ENCODE measurements at places on chromosomes 3 and 15.
A peak's percentile ranks its signal among the peaks of the same experiment; 100 is the strongest.

DNA sequence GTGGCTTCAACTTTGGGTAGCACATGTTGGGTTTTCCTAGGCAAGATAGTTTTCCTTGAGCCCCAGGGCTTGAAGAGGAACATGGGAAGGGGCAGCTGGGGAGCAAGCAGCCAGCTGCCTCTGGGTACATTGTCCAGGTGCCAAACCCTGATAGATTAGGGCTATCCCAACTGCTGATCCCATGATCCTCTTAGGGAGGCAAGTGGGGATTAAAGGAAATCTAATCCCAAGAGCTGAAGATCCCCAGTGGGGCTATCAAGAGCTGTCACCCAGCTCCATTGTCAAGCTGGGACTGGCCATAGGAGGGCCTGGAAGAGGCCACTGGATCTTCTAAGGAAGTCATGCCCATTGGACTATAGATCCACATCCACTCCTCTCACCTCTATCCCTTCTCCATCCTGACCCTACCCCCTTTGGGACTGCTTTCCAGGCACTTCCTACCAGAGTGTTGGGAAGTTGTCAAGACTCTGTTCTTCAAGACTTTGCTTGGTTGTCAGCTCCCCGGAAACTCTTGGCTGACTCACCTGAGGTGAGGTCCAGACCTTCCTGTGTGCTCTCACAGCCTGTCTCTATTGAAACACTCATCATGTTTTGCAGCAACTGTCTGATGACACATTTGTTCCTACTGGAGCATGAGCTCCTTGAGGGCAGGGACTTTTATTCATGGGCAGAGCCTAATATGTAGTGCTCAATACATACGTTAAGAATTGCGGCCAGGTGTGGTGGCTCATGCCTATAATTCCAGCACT lies 5.9 kb downstream of the CAMK2N2 start:
- no peak for DNase-seq

GRCh38 chr15:55685286-55685685 lies 57.7 kb downstream of the PRTG start:
- DNase-seq: no peak

DNA sequence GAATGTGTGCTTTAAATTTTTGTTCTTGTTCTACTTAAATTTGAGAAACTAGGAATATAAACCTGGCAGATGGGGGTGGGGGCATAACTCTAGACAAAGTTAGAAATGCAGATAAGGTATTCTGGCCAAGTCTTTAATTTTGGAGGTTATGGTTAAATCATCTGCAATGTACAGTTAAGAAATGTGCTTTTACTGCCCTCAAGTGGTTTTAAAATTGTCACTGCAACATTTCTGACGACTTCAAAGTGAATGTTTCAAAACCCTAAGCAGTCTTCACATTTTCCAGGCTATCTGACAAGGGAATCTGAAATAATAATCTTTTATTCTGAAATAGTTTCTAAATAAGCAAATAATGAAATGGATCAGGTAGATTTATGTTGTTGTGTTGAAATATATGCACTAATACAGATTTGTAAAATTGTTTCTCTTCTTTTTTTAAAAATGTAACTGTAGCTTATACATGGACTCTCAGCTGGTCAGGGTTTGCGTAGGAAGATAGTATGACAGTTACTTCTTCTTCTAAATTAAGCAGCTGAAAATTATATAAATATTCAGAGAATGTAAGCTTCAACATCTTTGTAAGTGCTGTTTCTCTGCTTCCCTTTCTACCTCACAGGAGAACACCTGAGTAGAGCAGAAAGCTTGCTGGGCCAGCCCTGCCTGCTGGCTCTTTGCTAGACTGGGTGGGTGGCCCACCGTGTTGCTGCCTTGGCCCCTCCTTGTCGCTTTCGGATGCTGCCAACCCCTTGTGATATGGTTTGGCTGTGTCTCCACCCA lies 45.0 kb downstream of the SUCNR1 start:
- DNase-seq: peak; percentile 34

- no peak for DNase-seq
Observed at GRCh38 chr3:146313746-146314111, 62.8 kb upstream of the PLSCR4 start.

DNA sequence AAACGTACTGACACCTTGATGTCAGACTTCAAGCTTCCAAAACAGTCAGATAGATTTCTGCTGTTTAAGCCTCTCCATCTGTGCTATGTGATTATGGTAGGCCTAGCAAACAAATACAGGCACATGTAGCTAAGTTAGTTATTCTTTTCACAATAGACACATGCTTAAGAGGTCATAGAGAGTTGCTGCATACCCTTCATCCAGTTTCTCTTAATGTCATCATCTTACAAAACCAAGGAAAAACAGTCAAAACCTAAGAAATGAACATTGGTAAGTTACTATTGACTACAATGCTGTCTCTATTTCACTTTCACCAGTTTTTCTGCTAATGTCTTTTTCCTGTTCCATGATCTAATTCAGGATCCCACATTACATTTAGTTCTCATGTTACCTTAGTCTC lies 946.8 kb downstream of the TUSC7 start:
- no peak for DNase-seq

GRCh38 chr3:10226293-10226692 lies 22.0 kb upstream of the TATDN2 start:
- DNase-seq: no peak
